SW480 (cell line): ENCODE measurements at places on chromosomes 5 and 9.
A peak's percentile ranks its signal among the peaks of the same experiment; 100 is the strongest.

DNA sequence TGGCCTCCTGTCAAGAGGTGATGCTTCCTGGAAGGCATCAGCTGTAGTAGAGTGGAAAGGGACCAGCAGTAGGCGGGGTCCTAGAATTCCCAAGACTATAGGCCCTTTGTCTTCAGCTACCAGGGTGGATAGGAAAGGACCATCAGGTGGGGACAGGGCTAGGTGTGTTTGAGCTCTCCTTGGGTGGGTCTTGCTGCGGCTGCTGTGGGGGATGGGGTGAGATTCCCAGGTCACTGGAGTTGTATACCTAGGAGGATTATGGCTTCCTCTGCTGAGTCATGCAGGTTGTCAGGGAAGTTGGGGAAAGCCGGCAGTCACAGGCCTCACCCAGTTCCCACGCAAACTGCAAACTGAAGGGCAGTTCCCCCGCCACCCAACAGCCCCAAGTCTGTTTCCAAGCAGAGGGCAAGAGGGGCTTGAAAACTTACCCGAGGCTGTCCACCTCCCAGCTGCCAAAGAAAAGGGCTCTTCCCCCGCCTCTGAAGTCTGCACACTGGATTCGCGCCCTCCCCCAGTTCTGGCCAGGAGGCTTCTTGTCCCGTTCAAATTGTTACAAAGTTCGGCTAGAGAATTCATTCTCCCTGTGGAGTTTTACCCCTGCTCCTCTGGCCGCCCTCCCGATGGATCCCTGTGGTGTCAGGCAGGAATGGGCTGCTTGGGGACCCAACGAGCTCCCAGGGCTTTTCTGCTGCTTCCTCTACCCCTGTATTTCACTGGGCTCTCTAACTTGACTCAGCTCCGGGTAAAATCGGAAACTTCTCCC lies 23.0 kb upstream of the ECM2 start:
- DNase-seq = no peak

- DNase-seq = no peak
Measured at GRCh38 chr5:114634967-114635901, 273.4 kb downstream of the KCNN2 start.

DNA sequence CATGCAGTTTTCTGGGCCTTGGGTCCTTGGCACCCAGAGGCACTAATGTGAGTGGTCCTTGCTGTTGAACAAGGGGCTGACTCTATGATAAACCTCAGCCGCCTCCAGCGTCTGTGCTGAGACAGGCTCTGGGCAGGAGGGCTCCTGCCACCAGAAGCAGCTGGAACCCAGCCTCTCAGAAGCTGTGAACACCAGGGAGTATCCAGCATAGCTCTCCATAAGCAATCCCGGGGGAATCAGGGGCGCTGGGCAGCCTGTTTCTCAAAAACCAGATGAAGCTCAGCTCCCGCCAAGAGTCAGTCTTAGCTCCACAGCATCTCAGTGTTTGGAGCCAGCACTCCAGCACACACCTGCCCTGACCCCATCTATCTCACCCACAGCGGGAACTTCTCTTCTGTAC lies 170.2 kb downstream of the HSPA4 start:
- DNase-seq = no peak

GRCh38 chr5:114360816-114361723 lies 800 bp upstream of the KCNN2 start:
- peak; percentile 18 for DNase-seq

GRCh38 chr9:93193388-93194220 lies 9.7 kb downstream of the WNK2 start:
- DNase-seq = no peak

DNA sequence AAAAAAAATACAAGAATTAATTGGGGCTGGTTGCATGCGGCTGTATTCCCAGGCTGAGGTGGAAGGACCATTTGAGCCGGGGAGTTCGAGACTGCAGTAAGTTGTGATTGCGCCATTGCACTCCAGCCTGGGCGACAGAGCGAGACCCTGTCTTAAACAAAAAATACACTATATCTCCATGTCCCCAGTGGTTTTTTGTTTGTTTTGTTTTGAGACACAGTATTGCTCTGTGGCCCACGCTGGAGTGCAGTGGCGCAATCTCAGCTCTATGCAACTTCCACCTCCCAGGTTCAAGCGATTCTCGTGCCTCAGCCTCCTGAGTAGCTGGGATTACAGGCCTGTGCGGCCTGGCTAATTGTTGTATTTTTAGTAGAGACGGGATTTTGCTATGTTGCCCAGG lies 1.2 kb downstream of the COQ4 start:
- no peak for DNase-seq

- no peak for DNase-seq
Measured at GRCh38 chr5:134873494-134873893, 677 bp upstream of the TXNDC15 start.

DNA sequence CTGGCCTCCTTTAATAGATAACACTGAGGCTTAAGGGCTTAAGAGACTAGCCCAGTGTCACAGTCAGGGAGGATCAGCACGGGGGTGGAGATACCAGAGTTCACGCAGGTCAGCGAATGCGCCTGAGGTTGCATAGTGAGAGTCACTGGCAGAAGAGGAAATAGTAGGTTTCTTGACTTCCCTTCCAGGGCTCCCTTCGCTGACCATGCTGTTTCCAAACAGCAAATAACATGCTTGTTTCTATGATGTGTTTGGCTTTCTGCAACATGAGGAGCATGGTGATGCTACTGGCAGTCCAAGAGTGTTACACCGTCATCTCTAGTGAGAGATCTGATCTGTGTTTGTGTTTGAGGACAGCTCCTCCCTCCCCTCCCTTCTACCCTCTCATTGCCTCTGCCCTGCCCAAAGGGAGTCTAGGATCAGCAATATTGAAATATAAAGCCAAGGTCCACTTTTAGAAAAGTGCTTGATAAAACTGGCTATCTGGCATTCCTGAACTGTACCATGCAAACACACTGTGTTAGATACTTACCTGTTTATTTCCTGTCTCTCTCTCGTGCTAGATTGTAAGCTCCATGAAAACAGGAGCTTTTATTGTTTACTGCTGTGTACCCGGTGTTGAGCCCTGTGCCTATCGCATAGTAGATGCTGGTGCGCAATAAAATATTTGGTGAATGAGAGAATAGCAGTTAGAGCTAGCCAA lies 12.3 kb downstream of the TLE4 start:
- no peak for DNase-seq

DNA sequence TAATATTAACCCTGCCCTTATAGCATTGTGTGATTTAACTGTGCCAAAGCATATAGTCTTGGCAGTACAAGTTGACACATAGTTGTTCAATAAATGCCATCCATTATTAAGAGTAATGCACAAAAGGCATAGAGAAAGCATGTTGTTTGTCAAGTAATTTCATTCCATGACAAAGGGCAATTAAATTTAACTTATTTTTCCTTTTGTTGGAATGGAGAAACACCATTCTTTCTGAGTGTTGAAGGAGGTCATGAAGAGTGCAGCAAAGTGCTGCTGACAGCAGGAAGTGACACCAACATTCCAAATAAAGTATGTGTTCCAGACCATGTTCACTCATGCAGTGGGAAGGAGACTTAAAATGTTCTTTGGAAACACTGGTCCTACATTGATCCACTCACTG lies 29.1 kb downstream of the ANKDD1B start:
- no peak for DNase-seq

- DNase-seq = no peak
Measured at GRCh38 chr5:109060378-109061025, 312.8 kb downstream of the FER start.

- no peak for DNase-seq
Measured at GRCh38 chr5:141869040-141869439, 9.2 kb downstream of the PCDH1 start.

- no peak for DNase-seq
Measured at GRCh38 chr9:114097613-114098020, 1.5 kb downstream of the KIF12 start.

DNA sequence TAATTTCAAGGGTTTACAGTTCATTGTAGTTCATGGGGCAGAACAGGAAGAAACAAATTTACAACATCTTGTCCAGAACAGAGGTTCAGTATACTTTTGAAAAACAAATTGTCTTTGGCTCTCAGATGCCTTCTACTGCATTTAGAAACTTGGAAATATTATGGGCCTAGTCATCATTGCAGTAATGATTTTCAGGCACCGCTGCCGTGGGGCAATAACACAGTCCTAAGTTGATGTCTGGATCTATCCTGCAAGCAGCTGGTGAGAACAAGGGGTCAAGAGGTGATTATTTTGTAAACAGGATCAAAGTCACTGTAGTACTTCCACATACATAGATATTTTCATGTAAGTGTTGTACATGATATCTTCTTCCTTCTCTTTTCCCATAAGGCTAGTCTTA lies 82.5 kb upstream of the CAST start:
- no peak for DNase-seq

- no peak for DNase-seq
Measured at GRCh38 chr5:123706531-123706930, 194.6 kb downstream of the CSNK1G3 start.

DNA sequence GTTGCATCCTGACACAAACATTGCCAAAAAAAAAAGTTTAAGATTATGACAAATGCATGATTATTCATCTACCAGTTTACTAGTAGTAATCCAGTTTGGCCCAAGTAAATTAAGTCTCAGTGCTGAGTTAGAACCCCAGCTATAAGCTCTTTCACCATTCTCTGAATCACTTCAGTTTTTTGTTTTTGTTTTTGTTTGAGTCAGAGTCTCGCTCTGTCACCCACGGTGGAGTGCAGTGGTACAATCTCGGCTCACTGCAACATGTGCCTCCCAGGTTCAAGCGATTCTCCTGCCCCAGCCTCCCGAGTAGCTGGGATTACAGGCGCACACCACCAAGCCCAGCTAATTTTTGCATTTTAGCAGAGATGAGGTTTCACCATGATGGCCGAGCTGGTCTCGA lies 1.5 kb upstream of the PCYOX1L start:
- no peak for DNase-seq

DNA sequence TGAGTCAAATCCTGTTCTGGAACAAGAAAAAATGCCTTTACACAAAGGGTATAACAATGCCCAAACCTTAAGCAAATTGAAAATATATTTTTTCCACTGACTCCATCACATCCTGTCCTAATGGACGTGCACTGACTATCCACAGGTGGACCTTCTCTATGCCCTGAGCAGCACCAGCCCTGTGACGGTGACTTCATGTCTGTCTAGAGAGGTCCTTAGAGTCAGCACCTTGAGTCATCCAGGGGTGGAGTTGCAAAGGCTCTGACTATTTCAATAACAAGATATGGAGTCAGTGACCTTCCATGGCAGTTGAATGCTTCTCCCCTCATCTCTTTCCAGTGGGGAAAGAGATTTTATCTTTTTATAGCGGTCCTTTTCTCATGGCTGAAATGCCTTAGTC lies 78.0 kb downstream of the YIPF5 start:
- DNase-seq = no peak

DNA sequence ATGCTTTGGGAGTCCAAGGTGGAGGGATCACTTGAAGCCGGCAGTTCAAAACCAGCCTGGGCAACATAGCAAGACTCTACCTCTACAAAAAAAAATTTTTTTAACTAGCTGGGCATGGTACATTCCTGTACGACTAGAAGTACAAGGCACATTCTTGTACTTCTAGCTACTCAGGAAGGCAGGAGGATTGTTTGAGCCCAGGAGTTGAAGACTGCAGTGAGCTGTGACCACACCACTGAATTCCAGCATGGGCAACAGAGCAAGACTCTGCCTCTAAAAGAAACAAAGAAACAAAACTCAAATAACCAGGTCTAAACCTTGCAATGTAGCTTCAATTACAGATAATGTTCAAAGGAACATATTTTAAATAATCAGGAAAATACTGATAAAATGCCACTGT lies 56.2 kb downstream of the SSBP2 start:
- no peak for DNase-seq

GRCh38 chr9:120388003-120388855 lies 191.7 kb downstream of the CDK5RAP2 start:
- DNase-seq = no peak

GRCh38 chr5:55154873-55155272 lies 5.1 kb upstream of the GPX8 start:
- no peak for DNase-seq

DNA sequence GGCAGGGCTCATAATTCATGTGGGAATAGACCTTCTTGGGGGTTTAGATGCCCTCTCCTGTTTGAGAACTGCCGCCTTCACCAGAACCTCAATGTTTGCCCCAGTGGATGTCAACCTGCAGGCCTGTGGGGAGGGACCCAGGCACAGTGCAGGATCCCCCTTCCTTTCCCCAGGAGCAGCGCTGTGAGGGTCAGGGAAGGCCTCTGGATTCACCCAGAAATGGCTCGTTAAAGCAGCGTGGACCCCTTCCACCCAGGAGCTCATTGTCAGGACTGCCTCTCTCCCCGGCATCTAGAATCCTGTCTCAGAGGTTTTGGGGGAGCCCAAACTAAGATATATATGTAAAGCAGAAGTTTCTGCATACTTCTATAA lies 188.3 kb downstream of the GADD45G start:
- no peak for DNase-seq

DNA sequence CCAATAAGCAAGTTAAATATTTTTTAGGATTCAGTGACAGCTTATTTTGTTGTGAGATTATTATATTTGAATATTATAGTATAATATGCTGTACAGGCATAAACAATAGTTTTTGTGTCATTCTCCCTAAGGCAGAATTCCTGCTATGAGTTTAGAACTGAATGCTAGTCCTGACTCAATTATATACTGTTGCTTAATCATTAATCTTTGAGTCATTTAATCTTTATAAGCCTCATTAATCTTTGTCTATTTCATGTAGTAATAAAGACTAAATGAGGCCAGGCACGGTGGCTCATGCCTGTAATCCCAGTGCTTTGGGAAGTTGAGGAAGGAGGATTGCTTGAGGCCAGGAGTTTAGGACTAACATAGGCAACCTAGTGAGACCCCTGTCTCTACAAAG lies 3.6 kb upstream of the DCP2 start:
- no peak for DNase-seq

GRCh38 chr5:164921722-164922121 lies 1416.3 kb downstream of the MAT2B start:
- DNase-seq = no peak

GRCh38 chr9:94135222-94135621 lies 51.0 kb downstream of the PTPDC1 start:
- DNase-seq = no peak

- DNase-seq = no peak
Measured at GRCh38 chr5:156913719-156914370, 49.2 kb downstream of the TIMD4 start.

GRCh38 chr5:1108023-1108864 lies 3.6 kb downstream of the SLC12A7 start:
- no peak for DNase-seq

- DNase-seq = no peak
Measured at GRCh38 chr5:12019306-12019705, 115.1 kb upstream of the CTNND2 start.

DNA sequence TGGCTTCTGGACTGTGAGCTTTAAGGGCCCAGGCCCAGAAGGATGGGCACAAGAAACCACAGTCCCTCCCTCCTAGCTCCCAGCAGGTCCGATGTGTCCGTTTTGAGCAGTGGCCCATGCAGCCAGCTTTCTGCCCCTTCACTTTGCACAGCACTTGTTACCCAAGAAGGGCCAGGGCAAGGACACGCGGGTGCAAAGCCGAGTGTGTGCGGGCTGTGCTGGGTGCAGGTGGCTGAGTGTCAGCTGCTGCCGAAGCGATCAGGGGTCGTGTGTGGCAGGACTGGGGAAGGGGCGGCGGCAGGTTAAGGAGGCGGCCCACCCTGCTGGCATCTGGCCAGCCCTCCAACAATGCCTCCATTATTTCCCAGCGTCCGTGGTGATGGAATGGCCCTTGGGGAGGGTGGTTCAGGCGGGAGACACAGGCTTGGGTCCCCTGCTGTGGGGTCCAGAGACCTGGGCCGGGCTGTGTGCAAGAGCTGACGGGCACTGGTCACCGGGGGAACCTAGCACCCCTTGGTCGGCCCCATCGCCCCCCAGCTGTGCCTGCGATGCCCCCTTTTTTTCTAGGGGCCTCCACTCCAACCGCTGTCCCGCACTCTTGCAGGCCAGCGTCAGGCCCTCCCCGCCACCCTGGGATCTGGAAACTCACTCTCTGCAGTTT lies 653 bp downstream of the LHX3 start:
- no peak for DNase-seq
